Activated CD4-positive, alpha-beta T cell treated with anti-CD3 and anti-CD28 coated beads, Interleukin-2, amount 50 U/mL, for 48 hours (primary cell): ENCODE measurements at places on chromosomes 7 and 10.

DNA sequence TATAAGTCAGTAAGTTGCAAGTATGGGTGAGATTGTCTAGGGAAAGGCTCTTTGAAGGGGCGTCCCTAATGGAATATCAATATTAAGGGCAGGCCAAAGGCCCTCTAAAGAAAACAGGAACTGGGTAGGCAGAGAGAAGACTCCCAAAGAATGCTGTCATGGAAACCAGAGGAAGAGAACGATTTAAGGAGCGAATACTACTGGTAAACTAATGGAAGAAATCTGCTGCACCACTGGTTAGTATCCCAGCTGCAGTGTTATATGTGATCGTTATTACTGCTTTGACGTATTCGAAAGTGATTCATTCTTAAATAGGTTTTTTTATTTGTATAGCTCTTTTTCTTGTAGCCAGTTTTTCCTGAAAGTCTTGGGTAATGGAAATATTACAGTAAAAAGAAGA, 1.3 kb downstream of the CASP2 start:
- no peak for DNase-seq

DNA sequence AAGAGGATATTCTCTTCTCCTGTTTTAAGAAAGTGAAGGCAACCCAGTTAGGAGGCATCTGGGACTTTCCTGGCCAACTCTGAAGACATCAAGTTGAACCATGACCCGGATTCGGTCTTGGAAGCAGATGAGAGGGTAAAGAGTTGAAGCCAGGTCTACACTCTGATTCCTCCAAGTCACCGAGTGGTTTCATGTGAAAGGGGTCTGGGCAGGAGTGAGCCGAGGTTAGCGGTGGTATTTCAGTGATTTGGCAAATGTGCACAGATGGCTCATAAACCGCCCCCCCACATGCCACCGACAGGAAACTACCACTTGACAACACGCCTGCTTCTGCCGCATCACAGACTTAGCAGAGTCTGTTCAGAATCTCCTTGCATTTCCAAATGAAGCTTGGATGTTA, 11.4 kb upstream of the REPIN1 start:
- DNase-seq: peak; percentile 72

DNA sequence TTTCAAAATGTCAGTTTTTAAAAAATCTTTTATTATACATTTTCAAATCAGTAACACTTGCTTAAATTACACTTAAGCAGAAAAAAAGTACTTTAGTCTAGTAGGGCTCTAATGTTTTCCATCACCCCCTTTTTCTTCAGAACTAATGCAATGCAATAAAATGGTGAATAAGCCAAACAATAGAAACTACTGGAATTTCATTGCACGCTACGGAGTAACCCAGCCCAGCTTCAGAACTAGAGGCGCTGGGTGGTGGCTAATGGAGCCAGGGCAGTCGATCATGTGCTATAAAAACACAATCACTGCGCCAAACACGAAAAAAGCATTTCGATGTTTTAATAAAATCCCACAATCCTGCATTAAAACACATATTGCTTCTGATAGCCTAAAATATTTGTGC, 59.9 kb upstream of the ODAD2 start:
- DNase-seq: no peak

DNA sequence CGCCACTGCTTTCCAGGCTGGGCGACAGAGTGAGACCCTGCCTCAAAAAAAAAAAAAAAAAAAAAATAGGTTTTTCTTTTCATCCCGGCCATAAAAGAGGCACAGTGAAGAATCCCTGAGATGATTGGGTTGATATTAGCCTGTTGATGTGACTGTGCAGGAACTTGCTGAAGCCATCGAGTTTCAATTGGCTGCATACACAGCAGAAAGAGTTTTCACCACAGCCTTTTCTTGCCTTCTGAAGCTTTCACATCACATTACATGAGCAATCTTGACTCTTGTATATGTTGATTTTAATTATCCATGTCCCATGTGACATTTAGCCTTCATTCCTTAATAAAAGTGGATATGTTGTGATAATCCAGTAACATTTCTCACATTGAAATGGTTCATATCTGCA, 14.9 kb upstream of the PLXDC2 start:
- no peak for DNase-seq

DNA sequence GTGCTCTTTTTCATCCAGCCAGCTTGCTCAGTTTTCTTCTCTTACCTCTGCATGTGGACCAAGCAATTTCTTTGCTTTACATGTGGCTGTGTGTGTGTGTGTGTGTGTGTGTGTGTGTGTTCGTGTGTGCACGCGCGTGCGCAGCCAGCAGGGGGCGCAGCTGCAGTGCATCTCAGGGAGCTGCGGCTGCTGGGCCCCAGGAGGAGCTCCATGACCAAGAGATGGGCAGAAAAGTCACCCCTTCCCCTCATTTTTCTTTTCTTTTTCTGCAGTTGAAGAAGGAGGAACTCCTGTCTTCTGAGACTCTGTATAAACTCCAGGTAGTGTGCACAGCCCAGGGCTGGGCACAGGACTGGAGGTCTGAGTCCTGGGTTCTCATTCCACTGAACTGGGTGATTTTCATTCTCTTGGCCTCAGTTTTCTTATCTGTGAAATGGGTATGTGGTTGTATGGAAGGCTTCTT, 41.8 kb downstream of the BLNK start:
- peak; percentile 74 for DNase-seq

DNA sequence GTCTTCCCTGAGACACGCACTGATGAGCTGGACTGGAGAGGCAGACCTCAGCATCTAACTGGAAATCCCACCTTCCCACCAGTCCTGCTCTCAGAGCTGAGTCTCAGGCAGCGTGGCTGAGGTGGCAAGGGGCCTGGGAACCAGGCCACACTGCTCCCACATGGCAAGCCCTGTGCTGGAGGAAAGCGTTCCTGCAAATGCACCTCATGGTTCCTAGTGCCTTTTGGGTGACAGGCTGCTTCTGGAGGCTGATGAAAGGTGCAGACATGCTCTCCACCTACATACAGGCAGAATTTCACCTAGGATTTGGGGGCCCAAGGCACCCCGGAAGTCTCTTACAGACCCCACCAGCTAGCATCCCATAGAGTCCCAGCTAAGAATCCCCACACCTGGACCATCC, 432.9 kb upstream of the FOXK1 start:
- DNase-seq: no peak

DNA sequence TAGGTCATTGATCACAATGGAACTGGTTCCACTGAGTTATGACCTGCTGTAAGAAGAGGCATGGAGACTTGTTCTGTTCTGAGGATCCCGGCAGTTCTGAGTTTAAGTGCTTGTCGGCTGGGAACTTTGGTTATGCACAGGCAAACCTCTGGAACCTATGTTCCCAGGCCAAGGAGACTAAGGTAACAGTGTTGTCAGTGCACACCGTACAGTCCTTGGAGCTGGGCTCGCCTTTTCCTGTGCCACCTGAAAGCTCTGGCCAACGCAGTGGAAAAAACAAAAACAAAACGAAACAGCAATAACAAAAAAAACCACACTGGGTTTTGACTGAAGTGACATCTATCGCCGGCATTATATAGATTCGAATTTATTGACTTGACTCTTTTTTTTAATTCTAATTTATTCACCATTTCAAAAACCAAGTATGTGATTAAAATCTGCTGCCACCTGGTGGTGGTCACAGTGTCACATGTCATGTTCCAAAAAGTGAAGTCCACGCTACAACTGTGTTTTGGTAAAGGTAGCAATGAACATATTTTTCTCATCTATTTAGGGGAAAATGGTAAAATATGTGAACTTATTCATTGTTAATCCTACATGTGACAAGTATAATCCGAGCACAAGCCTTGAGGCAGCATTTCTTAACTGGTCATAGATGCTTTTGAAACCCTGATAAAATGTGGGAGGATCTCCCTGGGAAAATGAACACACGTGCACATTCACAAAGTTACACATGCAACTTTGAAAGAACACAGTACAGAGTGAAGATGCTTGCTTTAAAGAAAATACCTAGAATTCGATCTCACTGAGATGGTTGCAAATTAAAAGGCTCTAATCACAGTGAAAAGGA, 113.8 kb upstream of the PPP2R2D start:
- DNase-seq: peak; percentile 40

DNA sequence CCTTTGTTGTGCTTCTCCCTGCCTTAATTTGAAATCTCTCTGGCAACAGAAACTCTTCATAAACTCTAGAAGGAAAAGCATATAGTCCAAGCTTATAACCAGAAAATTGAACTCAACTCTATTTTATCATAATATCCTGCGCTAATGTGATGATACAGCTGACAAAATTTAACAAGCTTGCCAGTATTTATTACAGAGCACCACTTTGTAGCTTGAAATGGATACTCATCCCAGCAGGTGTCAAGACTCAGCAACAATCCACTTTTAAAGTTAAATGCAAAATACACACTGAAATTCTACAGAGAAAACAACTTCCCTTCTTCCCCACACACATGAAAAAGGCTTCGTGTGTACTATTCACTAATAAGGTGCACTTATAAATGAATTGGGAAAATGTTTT, 228.9 kb downstream of the AGMO start:
- no peak for DNase-seq

GRCh38 chr10:132387764-132388210, 9.2 kb upstream of the PWWP2B start:
- peak; percentile 78 for DNase-seq

- no peak for DNase-seq
Observed at GRCh38 chr7:80722616-80723195, 84.3 kb downstream of the CD36 start.

DNA sequence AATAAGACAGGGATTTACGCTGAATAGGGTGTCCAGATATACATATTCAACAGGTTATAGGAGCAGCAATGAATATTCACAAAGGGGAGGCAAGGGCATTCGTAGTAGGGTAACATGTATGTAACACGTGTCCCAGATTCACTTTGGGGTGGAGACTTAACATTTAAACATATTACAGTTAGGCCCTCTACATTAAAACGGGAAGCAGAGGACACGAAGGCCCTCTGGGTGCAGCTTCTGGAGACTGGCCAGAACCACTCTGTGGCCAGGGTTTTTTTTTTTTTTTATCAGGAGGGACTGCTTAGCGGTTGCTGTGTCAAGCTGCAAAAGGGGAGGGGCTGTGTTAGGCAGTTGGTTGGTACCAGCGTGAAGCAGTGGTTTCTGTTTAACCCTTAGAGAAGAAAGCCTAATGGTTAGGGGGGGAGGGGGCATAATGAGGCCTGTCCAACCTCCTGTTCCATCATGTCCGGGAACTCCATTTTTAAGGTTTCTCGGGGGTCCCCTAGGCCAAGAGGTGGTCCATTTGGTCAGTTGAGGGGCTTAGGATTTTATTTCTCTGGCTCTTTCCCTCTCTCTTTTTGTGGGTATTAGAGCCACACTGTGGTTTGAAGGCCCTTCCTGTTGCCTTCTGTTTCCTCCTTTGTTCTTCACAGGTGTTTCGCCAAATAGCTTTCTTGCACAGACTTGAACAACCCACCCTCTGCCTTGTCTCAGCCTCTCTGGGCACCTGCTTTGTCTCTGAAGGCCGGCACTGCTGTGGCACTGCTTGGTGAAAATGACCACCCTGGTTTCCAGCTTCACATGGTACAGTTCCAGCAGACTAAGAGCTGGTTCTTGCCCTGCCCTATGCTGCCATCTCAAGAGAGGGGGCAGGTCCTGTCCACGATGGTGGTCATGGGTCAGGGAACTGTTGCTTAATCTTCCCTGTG, 26.4 kb downstream of the PRF1 start:
- DNase-seq: no peak

DNA sequence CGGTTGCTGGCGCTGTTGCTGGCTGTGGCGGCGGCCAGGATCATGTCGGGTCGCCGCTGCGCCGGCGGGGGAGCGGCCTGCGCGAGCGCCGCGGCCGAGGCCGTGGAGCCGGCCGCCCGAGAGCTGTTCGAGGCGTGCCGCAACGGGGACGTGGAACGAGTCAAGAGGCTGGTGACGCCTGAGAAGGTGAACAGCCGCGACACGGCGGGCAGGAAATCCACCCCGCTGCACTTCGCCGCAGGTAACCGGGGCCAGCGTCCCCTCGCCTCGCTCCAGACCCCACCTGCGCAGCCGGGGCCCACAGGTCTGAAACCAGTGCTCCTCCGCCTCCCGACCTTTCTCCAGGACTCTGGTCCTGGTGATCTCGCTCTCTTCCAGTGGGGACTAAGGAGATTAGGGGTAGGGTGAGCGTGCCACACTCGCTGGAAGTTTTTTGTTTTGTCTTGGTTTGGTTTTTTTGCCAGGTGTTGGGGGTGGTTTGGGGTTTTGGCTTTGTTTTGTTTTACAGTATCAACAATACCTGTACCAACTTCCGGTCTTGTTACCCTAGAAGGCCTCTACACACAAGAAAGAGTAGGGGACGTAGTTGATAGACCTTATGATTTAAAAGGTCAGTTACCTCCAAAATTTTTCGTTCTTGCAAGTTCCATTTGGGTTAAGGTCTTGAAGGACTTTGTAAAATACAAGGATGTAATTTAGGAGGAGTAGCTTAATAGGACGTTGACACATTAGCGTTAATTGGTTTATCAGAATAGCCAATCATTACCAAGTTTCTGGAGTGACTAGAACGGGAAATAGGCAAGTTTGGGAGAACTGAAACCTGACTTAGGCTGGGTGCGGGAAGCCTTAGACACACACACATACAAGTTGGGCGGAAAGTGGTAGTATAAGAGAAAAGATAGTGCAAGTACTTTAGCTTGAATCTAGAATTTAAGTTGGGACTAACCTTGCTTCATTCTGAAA, 704 bp downstream of the TNKS2 start:
- DNase-seq: peak; percentile 49

DNA sequence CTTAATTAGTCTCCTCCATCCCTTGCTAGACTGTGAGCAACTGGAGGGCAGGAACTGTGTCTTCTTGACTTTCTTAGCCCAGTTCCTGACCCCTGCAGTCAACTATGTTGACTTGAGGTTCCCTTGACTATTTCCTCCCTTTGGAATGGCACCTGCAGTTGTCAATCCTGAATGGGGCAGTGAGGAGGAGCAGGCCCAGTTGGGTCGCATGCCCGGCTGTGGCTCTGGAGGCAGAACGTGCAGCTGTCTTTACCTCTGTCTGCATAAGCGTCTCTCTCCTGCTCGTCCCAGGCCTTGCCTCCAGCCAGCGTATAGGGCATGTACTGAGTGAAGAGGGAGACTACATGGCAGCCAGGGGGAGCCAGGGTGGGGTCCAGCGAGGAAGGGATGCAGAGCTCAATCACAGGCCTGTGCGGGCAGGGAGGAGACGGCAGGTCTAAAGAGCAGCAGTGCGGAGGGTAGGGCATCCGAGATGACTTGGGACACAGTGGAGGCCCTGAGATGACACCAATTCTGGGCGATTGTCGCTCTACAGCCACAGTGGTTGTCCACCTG, 26.8 kb downstream of the PYROXD2 start:
- DNase-seq: no peak

DNA sequence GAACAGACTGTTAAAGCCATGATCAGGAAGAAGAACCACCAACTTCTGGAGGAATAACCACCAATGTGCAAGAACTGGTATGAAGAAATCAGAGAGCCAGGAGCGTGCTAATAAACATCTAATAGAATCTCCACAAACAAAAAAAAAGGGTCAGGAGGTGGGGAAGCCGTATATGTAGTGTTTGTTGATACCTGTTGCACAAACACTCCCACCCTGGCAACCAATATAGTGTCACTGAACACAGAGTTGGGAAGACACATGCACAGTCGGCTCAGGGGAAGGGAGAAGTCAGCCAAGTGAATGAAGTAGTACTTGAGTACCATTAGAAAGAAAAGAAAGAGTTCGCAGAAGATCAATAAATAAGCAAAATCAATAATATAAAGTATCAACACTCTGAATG, 400.1 kb downstream of the PARD3 start:
- no peak for DNase-seq

GRCh38 chr10:127090138-127090537, 106.3 kb downstream of the INSYN2A start:
- no peak for DNase-seq
